HAP-1 (cell line): ENCODE measurements at places on chromosomes 13 and 19.

- no peak for DNase-seq
Measured at GRCh38 chr19:33227242-33227650, 1.6 kb upstream of the SLC7A10 start.

GRCh38 chr13:76293346-76293745 lies 592.9 kb downstream of the KCTD12 start:
- DNase-seq, result no peak

GRCh38 chr13:88801361-88801760 lies 1130.2 kb downstream of the SLITRK5 start:
- DNase-seq, result no peak

GRCh38 chr19:1513499-1514294 lies 878 bp upstream of the ADAMTSL5 start:
- peak; percentile 74 for DNase-seq

DNA sequence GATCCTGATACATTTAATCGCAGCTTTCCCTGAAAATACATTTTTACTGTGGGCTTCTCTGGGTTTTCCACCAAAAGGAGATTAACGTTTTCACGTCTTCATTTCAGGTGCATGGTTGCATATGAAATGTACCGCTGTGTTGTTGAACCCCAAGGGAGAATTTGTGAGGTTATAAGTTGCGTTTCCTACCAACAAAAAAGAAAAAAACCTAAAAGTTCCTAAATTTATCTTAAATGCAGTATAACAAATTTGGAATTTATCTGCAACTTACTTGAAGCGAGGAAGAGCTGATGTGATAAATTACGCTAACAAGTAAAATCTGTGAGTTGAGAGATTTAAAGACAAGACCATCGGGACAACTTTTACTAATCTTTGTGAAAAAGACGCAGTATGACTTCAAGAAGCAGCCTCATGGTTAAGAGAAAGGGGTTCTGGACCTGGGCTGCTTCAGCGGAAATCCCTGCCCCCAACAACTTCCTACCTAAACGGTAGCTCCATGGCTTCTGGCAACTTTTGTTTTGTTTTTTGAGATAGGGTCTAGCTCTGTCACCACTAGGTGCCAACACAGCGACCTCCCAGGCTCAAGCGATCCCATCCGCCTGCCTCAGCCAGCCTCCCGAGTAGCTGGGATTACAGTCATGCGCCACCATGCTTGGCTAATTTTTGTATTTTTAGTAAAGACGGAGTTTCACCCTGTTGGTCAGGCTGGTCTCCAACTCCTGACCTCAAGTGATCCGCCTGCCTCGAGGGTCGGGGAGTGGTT lies 958 bp upstream of the OBI1 start:
- DNase-seq, result no peak
